Left kidney (tissue), 8 donors: ENCODE measurements at places on chromosomes 7 and 10. TPM values are rescaled to one million over a fixed set of nuclear protein-coding genes. Genes with fewer than 3 reads are reported as not detected.

DNA sequence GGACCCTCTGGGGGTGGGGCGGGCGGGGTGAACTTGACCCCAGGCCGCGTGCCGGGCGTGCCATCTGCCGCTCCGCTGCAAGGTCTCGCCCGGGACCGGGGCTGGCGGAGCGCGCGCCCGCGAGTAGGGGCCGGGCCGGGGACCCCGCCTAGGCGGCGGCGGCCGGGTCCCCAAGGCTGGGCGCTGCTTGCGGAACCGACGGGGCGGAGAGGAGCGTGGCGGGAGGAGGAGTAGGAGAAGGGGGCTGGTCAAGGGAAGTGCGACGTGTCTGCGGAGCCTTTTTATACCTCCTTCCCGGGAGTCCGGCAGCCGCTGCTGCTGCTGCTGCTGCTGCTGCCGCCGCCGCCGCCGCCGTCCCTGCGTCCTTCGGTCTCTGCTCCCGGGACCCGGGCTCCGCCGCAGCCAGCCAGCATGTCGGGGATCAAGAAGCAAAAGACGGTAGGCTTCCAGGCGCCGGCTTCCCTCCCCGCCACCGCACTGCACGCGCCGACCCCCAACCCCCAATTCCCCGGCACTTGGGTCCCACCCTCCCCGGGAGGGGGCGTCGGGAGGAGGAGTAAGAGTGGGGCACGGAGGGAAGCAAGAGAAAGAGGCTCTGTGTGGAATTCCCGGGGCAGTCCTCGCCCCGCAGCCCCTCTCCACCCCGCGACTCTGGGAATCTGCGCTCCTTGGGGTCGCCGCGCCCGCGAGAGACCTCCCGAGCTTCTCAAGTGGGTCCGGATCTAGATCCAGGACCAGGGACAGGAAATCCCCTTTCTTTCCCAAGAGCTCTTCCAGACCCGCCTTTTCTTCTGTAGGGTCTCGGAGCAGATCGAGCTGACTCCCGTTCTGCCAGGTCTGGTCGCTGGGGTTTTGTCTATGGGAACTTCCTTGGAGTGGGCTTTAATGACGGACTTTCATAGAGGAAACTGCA lies at the start of gene PAPSS2:
Gene PAPSS2, plus strand, starts transcription at position 308 of the 913 bp plus-strand sequence. Its CDS starts 104 bp downstream, at position 412.
- DNase-seq = peak; percentile 51

DNA sequence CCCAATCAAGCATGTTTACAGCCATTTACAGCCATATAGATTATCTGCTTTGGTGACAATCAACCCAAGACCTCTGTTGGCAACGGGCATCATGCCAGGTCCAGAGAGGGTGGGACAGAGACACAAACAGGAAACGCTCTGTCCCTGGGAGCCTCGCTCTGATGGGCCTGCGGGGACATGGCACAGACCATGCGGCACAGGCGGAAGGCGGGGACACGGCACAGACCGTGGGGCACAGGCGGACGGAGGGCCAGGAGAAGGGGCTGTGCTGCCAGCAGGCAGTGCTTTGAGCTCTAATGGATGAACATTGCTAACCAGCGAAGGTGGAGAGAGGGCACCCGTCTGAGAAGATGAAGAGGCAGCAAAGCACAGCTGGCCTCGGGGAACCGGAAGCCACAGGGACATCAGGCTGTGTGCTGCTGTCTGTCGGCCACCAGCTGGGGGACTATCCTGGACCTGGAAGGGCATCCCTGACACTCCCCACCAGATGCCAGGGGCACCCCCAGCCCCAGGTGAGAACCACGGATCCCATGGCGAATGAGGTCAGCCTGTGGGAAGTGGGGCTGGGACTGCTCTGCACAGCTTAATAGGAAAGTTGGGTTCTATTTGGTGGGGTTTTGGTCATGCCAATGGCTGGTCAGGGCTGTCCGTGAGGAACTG lies 61.0 kb downstream of the DIP2C start:
- no peak for DNase-seq

ELFN1 gene
- 9.3 TPM for polyA plus RNA-seq

TMEM176A gene
- polyA plus RNA-seq = 90.9 TPM

OR2F1 gene
- polyA plus RNA-seq = 0.45 TPM
